ENCODE measurements at places on chromosomes 5 and 9.

DNA sequence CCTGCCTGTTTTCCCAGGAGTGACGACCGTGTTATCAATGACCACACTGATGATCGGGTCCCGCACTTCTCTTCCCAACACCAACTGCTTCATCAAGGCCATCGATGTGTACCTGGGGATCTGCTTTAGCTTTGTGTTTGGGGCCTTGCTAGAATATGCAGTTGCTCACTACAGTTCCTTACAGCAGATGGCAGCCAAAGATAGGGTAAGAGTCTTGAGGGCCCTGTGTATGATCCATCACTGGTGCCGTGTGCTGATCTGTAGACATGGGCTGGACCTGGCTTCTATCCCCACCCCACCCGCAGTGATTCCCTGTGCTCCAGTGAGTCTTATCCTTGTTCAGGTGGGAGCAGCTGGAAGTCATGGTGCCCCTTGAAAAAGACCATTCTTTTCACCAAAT lies 26.0 kb downstream of the GABRP start:
- DNase-seq = no peak

- peak; percentile 36 for DNase-seq
Measured at GRCh38 chr9:92668746-92669526, 995 bp downstream of the IPPK start.

GRCh38 chr9:84278130-84278529 lies 62.4 kb downstream of the SLC28A3 start:
- DNase-seq = no peak

GRCh38 chr5:92874790-92875189 lies 706.2 kb downstream of the NR2F1-AS1 start:
- DNase-seq = no peak

- DNase-seq = no peak
Measured at GRCh38 chr9:130768265-130768664, 66.8 kb upstream of the ABL1 start.

DNA sequence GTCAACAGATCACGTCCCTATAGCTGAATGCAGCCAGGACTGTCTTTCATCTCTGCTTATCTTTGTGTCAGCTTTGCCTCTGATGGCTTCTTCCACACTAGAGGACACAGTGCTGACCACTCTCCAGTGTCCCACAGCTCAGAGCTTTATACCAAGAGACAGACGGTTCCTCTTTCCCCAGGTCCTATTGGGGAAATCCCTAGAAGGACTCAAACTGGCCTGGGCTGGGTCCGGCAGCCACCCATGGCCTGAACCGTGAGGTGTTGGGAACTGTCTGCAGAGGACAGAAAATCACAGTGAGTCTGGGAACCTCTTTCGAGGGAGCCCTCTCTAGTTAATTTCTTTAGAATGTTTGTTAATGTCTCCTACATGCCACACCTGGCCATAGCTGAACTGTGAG lies 68.3 kb upstream of the SHB start:
- DNase-seq = no peak

GRCh38 chr5:95390812-95391492 lies at the start of gene FAM81B:
Gene FAM81B, plus strand, starts transcription at chr5:95391366. Its CDS starts 24 bp downstream, at chr5:95391390.
- DNase-seq = no peak

GRCh38 chr9:120892748-120893610 lies 16.0 kb upstream of the PHF19 start:
- peak; percentile 76 for DNase-seq

DNA sequence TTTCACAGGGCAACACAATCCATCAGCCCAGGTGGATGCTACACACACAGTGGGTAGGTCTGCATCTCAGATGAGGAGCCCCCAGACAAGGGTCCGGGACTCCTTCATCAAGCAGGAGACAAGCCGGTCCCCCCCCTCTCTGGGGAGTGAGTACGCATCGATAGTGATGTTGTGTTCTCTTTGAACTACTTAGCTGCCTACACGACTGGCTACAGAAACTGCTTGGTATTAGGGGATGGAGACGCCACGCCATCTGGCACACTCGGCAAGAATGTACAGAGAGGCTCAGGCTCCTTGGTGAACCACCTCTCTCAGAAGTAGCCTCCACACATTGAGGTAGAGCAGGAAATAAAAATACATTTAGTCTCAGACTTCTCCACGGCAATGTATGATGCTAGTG lies 179.8 kb downstream of the CNTNAP3 start:
- DNase-seq = no peak

DNA sequence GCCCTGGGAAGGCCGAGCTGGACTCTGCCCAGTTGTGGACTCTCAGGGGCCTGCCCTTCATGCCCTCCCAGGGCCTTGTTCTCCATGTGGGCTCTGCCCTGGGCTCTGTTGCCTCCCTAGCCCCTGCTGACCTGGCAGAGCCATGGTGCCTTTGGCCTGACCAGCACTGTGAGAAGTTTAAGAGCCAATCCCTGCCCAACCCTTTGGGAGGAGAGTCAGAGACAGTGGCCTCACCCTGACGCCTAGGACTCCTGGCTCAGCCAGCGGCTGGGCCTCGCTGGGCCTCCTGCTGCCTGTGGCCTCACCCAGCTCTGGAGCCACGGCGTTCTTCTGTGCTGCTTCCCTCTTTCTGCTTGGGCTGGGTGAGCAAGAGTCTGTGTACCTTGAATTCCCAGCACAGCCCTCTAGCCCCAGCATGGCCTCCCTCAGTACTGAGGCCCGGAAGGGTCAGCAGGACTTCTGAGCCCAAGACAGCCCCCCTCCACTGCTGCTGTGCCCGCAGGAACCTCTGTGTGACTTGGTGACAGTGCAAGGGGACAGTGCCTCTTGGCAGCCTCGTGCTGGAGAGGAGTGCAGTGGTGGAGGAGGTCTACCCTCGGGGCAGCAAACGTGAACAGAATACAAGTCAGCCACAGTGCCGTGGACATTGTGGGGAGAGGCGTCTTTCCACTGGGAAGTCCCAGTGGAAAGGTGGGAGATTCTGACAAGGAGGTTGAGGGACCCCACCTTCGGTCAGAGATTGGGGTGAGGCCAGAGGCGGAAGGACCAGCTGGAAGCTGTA lies 97.4 kb downstream of the CACNA1B start:
- DNase-seq = no peak
